Stimulated activated CD4-positive, alpha-beta T cell treated with anti-CD3 and anti-CD28 coated beads, Interleukin-4, amount 100 ng/mL, for 4 hours (primary cell): ENCODE measurements at places on chromosomes 2 and 18.

GRCh38 chr2:213129311-213129710, 22.1 kb downstream of the IKZF2 start:
- DNase-seq, result no peak

GRCh38 chr2:164617466-164617865, 3.8 kb downstream of the GRB14 start:
- DNase-seq, result no peak

- DNase-seq, result no peak
Measured at GRCh38 chr2:103169861-103170260, 408.0 kb downstream of the TMEM182 start.

DNA sequence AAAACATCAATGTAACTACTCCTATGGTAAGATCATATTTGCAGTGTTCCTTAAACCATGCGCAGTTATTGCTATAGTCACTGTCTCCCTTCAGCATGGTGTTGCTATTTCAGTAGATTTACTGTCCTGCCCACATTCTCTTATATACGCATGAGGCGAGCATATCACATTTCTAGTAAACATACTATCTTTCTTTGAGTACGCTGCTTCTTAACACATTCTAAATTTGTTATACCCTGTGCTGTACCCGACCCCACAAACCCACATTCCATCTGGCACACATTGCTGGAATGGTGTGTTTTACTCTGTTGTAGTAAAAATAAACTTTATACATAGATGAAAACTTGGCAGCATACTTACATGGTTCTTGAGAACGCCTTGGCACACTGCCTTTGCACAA, 163.3 kb downstream of the QPCT start:
- no peak for DNase-seq

- no peak for DNase-seq
Measured at GRCh38 chr2:65867446-65867845, 435.0 kb upstream of the SPRED2 start.

GRCh38 chr2:27316655-27317412, 6.1 kb downstream of the MPV17 start:
- no peak for DNase-seq

DNA sequence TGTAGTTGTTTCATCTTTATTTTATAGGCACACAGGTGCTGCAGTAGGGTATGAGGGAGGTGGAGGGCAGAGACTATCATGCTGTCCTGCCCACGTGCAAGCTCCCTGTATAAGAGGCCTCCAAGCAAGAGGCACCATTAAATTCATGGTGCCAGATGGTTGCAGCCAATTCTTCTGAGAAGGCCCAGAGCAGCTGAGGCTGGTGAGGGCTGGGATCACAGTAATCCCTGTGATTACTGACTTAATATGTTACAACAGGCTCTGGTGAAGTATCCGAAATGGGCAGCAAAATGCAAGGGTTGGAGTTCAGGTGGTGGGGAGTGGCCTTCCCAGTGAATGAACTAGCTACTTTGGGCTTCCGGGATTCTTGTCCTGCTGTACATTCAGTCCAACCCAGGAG, 191.9 kb upstream of the SMAD2 start:
- DNase-seq, result no peak

DNA sequence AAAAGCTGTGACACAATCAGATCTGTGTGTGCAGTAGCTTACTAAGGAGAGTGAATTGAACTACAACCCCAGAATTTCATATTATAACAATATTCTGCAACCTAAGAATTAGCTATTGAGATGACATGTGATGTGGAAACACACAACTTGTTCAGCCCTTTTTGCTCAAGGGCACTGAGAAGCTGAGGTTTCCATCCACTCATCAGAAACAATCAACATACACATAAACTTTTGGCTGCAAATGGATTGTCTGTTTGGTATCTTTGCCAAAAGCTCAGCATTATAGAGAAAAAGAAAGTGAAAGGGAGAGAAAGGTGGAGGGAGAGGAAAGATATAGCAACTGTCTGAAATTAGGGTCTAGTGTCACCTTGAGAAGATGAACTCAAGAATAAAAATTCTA, 117.2 kb upstream of the KLF7 start:
- DNase-seq, result no peak

GRCh38 chr2:145076085-145076484, 556.2 kb upstream of the ZEB2 start:
- no peak for DNase-seq

DNA sequence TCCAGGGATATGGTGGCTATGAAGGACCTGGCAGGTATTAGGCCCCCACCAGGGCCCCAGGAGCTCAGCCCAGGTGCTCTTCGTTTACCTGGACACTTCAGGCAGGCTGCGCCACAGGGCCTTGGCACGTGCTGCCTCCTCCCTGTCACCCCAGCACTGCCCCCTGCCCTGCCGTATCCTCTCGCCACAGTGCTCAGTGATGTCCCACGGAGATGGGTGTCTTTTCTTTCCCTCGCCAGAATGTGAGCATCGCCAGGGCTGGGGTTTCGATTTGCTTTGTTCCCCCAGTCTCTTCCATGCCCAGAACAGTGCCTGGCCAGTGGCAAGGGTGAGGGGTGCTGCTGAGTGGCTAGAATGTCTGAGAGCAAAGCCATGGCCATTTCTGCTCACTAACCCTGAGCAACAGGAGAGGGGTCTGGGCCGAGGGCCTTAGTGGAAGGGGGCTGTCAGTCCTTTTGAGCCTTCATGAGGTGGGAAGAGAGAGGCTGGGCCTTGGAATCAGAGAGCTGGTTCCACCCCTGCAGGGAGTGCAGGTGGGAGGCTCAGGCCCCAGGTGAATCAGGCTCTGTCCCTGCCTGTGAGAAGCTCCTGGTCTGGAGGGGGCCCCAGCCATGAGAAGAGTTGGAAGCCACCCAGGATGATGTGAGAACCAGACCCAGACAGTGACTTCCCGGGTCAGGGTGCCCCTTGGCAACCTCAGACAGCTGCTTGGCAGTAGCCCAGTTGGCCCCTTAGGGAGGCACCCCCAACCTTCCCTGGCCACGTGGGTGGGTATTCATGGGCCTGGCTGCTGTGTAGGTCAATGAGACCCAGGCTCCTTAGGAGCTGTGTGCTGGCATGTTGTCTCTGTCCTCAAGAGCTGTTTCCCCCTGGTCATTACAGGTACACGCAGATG, 129.9 kb upstream of the HS6ST1 start:
- no peak for DNase-seq

GRCh38 chr2:68108120-68108519, 45.3 kb upstream of the C1D start:
- no peak for DNase-seq

DNA sequence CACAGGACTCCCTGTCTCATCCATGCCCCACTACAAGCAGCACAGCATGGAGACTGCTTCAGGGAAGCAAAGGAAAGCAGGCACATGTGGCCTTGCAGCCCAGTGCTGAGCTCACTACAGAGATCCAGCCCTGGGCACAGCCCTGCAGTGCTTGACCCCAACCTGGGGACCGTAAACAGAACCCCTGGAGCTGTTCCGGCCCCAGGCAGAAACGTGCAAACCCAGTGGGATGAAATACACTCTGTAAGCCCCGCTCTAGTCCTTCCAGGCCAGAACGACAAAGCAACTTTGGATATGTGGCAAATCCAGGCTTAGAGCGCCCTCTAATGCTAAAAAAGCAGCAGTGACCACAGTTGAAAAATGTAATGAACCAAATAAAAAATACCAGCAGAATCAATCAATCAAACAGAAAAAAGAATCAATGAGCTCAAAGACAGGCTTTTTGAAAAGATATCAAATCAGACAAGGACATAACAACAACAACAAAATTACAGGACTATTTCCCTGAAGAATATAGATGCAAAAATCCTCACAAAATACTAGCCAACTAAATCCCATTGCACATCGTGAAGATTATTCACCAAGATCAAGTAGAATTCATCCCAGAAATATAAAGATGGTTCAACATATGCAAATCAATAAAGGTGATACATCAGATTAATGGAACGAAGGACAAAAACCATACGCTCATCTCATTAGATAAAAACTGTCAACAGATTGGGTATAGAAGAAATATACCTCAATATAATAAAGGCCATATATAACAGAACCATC, 45.6 kb downstream of the ZNF519 start:
- DNase-seq, result no peak

GRCh38 chr2:171244970-171245782, 84.5 kb upstream of the TLK1 start:
- no peak for DNase-seq

DNA sequence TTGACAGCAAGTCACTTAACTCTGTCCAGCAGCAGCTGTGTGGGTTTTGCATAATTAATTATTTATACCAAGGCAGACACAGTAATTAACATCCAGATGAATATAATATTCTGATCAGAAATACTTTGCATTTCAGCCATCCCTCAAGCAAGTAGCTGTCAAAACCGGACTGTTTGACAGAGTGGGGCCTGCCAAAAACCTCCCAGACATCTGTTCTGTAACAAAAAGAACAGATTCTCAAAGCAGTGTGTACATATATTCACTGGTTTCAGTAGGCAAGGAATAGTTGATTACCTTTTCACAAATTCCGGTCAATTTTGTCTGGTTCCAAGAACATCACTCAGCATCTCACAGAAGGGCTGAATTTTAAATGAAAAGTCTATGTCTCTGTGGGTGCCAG, 291.6 kb downstream of the CMPK2 start:
- no peak for DNase-seq

GRCh38 chr2:171505374-171505773, 16.9 kb upstream of the CYBRD1 start:
- DNase-seq, result no peak

GRCh38 chr2:119253114-119253702, 29.6 kb downstream of the STEAP3 start:
- no peak for DNase-seq

DNA sequence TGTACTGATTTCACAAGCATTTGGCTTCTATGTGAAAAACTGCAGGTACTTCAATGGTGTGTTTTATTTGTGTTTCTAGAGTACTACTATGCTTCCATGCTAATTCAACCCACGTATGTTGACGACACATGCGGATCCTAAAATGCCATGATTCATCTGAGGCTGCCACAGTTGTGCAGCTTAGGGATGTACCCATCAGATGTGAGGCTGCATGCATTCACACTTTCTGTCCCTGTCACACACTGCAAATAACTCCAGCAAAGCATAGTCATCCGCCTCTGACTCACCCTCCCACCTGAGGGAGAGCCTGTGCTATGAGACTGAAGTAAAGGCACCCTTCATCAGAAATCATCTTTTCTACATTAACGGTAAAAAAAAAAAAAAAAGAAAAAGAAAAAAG, 22.1 kb upstream of the SERTAD2 start:
- peak; percentile 88 for DNase-seq

GRCh38 chr2:119921825-119922224, 91.1 kb upstream of the EPB41L5 start:
- DNase-seq, result no peak

DNA sequence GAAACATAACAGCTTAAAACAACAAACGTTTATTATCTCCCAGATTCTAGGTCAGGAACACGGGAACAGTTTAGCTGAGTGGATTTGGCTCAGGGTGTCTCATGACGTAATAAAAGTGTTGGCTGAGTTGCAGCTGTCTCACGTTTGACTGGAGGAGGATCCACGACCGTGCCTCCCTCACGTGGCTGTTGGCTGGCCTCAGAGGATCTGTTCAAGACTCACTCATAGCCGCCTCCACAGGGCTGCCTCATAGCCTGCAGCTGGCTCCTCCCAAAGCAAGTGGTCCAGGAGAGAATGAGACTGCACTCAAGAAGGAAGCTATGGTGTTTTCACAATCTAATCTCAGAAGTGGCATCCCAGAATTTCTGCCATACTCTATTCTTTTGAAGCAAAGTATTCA, 167.1 kb downstream of the RPRM start:
- DNase-seq, result no peak

- no peak for DNase-seq
Measured at GRCh38 chr2:11480859-11481258, 14.9 kb upstream of the E2F6 start.

GRCh38 chr2:18959200-18959599, 369.8 kb upstream of the NT5C1B start:
- DNase-seq, result no peak

DNA sequence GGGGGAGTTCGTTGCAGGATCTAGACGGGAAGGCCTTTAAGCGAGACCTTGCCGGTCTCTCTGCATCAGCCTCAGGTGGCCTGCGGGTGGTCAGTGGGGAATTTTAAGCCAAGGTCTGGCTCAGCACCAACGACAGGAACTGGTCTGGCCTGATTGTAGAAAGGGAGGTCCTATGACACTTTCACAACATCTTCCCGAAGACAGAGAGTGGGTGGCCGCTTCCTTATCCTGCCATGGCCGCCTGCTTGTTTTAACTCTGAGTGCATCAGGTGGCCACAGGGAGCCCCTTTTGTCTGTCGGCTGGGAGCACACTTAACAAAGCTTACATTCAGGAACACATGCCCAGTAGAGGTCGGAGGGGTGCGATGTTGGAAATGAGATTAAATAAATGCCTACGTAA, 363.7 kb upstream of the MYT1L start:
- DNase-seq, result no peak

GRCh38 chr2:22958308-22958707, 426.7 kb upstream of the KLHL29 start:
- DNase-seq, result no peak

- DNase-seq, result peak; percentile 26
Measured at GRCh38 chr2:190678444-190679162, 29.7 kb downstream of the NAB1 start.

GRCh38 chr18:46478796-46479195, 178.2 kb downstream of the LOXHD1 start:
- no peak for DNase-seq

DNA sequence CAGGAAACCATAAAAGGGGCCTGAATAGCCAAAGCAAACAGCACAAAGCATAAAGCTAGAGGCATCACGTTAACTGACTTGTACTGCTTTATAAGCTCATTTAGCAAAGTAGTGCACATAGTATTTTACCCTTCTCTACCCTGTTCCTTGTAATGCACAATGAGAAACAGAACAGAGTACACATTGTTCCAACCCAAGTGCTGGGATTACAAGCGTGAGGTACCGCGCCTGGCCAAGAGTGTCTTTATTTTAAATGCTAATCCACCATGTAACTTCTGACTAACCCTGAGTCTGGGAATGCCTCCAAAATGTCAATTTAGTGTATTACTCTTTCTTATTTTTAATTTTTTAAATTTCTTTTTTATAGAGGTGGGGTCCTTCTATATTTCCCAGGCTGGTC, 46.4 kb upstream of the STON1 start:
- DNase-seq, result no peak

DNA sequence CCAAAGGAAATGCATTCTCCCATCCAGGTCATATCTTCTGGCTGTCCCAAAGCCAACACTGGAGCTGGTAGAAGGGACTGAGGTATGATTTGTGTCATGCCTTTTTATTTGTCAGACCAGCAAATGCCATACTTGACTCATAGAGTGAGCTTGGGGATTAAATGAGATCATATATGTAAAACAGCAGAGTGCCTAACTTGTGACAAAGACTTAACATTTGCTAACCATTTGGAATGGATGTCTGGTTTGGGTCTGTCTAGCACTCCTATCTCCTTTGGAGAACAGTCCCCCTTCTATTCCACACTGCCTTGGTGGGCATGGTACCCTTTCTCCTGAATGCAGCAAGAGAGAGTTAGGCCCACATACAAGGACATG, 128.5 kb upstream of the LGALSL start:
- DNase-seq, result no peak
